ENCODE measurements at places on chromosomes 11 and 22.

- no peak for DNase-seq
Observed at GRCh38 chr11:13149991-13150390, 127.6 kb upstream of the BMAL1 start.

GRCh38 chr11:68446046-68446725, 14.4 kb upstream of the PPP6R3 start:
- DNase-seq, result no peak

DNA sequence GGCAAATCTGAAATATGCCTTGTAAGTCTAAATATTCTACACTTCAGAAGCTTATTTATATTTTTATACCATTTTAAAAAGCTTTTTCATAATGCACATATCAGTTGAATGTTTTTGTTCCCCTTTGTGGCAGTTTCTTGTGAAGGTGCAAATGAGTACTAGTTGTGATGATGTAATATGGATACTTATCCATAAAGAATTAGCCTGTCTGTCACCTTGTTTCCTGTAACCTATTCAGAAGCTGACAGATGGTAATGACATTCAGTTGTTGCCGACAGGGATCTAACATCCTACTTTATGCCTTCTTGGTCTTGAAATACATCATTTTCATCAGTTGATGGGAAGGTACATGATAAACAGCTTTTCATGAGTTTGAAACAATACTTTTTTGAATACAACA, 2.9 kb downstream of the QSER1 start:
- no peak for DNase-seq

DNA sequence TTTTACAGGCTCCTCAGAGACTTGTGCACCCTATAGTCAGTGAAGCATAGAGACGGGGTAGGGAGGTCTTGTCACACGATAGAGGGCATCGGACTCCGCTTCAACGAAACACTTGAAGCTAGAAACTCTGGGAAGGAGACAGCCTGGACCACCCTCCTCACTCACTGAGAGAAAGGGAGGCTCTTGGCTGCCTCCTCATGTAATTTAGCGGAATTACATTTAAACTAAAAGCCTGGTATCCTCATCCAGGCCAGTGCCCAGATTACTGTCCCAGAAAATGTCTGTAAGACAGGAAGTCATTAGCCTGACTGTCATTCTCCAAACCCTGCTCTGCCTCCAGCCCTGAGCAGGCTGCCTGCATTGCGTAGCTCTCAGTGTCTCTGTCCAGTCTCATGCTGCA, 36.0 kb downstream of the TTLL1 start:
- DNase-seq, result no peak

DNA sequence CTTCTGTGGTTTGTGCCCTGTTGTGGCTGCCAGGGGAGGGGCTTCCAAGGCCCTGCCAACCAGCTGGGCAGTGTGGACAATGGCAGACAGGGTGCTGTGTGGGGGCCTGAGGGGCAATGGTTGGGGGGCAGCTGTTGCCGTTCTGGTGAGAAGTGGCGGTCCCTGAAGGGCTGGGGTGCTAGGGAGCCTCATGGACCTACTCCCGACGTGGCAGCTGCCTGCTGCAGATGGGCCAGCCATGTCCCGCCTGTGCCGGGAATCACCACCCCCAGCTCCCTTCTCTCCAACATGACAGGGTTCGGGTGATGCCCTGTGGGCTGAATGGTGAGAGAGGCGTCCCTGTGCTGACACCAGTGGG, 74.2 kb downstream of the KCNQ1 start:
- DNase-seq, result peak; percentile 13

GRCh38 chr22:27993774-27994350, 74.8 kb upstream of the PITPNB start:
- no peak for DNase-seq

DNA sequence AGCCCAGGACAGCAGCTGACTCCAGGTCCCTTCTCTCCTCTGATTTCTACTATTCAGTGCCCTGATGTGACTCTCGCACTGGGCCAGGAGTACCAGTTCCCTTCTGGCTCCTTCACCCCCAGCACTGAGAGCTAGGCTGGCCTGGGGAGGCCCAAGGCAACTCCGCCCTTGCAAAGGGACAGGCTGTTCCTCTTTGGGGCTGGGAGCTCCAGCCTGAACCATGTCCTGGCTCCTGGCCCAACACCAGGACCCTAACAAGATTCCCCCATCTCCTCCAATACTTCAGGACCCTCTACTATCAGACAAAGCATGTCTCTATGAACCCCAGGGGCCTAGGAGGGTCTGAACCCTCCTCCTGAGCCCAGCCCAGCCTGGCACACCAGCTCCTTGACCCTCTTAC, 12.5 kb downstream of the CREB3L1 start:
- DNase-seq, result no peak

DNA sequence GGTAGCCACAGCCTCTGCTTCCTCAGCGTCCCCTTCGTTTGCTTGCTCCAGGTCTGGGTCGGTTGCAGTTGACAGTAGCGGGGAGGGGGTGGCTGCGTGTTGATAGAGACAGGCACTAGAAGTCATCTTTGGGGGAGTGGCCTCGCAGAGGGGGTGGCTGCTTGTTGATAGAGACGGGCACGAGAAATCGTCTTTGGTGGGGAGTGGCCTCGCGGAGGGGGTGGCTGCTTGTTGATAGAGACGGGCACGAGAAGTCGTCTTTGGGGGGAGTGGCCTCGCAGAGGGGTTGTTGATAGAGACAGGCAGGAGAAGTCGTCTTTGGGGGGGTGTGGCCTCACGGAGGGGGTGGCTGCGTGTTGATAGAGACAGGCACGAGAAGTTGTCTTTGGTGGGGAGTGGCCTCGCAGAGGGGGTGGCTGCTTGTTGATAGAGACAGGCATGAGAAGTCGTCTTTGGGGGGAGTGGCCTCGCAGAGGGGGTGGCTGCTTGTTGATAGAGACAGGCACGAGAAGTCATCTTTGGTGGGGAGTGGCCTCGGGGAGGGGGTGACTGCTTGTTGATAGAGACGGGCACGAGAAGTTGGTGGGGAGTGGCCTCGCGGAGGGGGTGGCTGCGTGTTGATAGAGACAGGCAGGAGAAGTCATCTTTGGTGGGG, 328.3 kb downstream of the TBC1D22A start:
- no peak for DNase-seq

GRCh38 chr11:58391879-58392278, 14.8 kb downstream of the OR5B3 start:
- DNase-seq, result no peak

DNA sequence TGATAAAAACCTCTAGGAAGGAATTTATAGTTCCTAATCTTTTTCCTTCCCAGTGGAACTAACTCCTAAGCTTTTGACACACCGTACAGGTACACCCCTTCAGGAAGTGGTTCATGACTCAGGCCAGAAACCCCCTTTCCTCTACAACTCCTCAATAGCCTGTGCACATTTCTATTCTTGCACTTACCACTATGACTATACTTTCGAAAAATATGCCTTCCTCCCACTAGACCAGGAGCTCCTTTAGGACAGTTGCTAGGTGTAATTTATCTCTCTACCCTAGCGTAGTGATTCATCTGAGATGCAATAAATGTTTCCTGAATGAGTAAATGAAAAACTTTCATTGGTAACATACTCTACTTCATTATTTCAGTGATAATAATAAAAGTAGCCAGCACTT, 14.5 kb downstream of the MAP6 start:
- no peak for DNase-seq

GRCh38 chr11:73376803-73377629, 817 bp downstream of the RELT start:
- DNase-seq, result peak; percentile 49

GRCh38 chr11:114354076-114354475, 46.2 kb downstream of the C11orf71 start:
- no peak for DNase-seq

DNA sequence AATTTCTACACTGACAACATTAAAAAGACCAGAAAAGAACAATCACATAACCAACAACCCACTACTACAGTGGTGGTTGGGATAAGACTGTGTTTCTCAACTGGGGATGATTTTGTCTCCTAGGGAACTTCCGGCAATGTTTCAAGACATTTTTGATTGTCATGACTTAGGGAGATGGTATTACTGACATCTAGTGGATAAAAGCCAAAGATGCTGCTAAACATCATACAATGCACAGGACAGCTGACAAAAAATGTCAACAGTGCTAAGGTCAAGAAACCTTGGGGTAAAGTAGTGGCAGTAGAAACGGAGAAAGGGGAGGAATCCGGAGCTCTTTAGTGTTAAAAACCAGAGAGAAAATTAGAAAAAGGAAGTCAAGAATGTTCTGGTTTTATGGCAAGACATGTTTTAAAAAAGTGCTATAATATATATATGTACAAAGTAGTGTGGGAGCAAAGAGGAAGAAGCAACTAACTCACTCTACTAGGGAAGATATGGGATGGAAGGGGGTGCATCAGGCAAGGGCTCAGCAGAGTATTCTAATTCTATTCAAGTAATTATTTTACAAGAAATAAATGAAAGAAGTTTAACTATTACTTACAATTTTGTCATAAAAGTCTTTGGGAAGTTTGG, 37.2 kb downstream of the CKAP5 start:
- no peak for DNase-seq

GRCh38 chr22:39256186-39256552, 11.4 kb upstream of the PDGFB start:
- DNase-seq, result no peak

DNA sequence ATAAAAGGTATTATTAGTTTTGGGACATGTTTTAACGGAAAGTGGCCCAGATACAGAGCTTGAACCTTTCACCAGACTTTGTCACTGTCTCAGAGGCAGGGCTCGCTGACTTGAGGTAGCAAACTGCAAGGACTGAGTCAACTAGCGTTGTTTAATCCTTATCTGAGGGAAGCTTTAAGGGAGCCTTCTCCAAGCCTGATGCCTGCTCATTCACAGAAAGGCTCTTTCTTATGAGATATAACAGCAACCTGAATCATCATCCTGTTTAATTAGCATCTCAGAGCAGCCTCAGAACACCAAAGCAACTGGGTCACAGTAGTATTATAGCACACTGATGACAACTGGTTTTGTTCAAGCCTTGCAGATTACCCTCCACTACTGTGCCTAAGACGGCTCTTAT, 54.2 kb upstream of the CYP2D6 start:
- no peak for DNase-seq

Measured in activated CD8-positive, alpha-beta memory T cell treated with anti-CD3 and anti-CD28 coated beads, Interleukin-2, amount 50 U/mL, for 4 hours (primary cell).